ENCODE measurements at places on chromosomes 12 and 14. TPM values are rescaled to one million over a fixed set of nuclear protein-coding genes. Genes with fewer than 3 reads are reported as not detected.

The SCNN1A gene
- 0.11 TPM for total RNA-seq

The PGF gene
- 76.1 TPM for total RNA-seq

The KSR2 gene
- total RNA-seq = not detected

The GRIP1 gene
- total RNA-seq = 0.37 TPM

The TM7SF3 gene
- 144 TPM for total RNA-seq

The PNN gene
- total RNA-seq = 33.0 TPM

DNA sequence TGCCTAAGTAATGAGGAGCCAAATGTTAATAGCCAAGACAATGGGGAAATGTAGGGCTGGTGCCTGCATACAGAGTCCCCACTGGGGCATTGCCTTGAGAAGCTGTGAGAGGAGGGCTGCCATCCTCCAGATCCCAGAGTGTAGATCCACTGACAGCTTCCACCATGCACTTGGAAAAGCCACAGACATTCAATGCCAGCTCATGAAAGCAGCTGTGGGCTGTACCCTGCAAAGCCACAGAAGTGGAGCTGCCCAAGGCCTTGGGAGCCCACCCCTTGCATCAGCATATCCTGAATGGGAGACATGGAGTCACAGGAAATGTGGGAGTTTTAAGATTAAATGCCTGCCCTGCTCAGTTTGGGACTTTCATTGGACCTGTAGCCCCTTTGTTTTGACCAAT is 244.7 kb downstream of the BTG1 start:
- DNase-seq = peak; percentile 8

GRCh38 chr14:40847480-40847879 is 759.2 kb upstream of the LRFN5 start:
- DNase-seq = peak; percentile 38

DNA sequence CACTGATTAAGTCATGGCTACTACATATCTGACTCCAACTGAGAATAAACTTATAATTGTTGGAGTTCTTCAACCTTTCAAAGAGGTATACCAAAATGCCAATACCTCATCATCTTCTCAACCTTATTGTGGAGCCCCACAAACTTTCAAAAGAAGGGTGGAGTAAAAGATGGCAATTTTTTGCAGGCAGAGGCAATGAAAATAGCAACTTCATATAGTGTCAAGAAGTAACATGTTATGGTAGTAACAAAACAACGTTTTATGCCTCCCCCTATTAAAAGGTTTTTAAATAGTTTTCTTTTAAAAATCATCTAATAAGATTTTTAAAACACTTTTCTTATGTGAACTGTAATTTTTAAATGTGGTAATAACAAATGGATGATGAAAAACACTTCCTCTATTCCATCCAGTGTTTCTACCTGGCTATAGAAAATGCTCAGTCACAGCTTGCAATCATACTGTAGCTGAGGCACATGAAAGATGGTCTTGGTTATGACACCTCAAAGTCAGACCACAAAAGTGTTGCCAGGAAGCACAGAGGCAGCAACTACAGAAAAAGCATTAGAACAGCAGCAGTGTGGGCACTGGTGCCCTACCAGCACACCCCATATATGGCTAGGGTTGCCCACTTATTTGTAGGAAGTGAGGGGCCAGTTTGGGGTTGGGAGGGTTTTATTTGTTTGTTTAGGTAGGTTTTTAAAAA is 7.0 kb downstream of the PPP1R12A start:
- no peak for DNase-seq

- DNase-seq = peak; percentile 90
Observed at GRCh38 chr12:110546339-110546738, 36.8 kb downstream of the PPTC7 start.

- no peak for DNase-seq
Observed at GRCh38 chr12:66962290-66962689, 283.4 kb upstream of the GRIP1 start.

GRCh38 chr12:108390495-108391203 is 51.5 kb upstream of the CMKLR1 start:
- no peak for DNase-seq

DNA sequence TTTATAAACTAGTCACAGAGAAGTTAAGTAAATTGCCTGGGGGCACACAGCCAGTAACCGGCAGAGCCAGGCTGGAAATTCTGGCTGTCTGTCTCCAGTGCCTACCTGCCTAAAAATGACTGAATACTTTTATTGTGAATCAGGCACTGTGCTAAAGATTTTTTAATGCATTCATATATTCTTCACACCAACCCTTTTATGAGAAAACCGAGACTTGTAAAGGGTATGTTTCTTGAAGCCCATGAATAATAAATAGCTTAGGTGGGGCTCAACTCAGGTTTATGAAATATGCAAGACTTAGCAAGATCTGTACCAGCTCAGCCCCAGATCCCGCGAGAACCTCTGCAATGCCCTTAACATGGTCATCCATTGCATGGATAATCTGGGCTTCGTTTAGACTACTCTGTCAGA is 60.8 kb downstream of the TMCC3 start:
- no peak for DNase-seq

DNA sequence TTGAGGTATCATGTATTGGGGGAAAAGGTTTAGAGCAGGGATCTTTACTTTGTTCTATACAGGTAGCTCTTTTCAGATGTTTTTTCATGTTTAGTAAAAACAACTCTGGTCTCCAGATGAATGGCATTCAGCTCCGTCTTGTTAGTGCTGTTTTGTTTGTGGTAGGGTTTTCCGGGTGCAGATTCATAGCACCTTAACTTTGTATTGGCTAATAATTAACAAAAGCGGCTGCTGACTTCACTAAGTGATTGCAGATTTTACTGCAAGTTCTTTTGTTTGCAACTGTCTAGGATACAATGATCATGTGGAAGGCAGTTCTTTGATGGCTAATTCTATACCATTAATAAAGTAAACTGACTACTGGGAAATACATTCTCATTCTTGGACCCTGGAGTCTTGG is 32.2 kb upstream of the BHLHE41 start:
- DNase-seq = no peak

DNA sequence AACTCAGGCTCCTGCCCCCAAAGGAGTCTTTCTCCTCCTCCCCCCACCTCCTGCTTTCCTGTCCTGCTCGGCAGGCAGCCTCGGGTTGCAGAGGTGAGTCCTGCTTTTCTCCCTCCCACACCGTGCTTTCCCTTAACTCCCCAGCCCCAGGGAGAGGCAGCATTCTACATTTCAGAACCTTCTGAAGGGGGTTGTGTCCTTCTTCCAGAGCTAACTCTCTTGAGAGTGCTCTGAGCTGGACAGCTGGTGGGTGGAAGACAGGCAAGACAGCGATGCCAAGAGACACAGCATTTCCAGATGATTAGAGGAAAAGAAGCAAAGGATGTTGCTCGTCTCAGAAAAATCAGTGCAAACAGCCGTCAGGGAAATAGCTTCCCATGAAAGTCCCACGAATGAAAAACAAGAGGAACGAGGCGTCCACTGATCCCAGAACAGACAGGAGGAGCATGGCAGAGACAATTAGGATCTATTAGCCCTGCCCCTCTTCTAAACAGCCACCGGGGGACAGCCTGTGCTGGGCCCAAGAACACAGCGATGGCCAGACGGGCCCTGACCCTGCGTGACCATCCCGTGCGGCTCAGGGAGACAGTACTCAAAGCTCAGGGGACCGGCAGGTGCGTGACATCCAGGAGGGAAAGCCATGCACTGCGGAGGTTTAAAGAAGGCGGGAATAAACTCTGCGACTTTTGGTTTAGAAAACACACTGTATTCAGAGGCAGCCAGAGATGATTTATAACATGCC is 216.5 kb upstream of the RTL1 start:
- no peak for DNase-seq

DNA sequence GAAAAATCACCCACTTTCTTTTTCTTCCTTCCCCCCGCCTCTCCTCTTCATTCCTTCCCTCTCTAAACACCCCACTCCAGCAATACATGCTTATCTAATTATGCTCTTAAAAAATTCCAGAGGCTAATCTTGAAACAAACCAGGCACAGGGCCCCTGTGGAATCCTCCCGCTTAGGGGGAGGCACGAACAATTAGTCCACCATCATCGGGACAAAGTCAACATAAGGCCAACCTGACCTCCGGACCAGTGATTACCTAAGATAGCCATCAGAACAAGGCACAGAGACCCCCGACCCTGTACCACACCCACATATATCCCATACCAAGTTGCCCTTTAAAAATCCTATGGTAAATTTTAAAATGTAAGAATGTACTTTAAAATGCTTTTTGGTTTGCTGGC is 47.1 kb downstream of the KIF21A start:
- no peak for DNase-seq

DNA sequence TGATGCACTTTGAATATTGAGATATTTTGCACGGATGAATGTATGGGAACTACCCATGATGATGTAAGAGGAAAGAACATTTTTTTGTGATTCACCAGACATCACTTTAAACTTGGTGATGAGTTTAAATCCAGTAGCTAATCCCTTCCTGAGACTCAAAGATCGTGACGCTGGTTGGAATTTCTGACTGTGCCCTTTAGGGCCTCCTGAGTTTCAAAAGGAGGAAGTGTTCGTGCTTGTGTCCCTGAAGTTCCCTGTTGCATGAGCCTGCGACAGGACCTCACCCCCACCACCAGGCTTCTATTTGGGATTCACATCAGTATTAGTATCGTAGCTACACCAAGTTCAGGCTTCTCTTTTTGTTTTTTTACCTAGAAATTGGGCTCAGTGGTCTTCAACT is 18.6 kb upstream of the RIN3 start:
- DNase-seq = peak; percentile 37

- DNase-seq = peak; percentile 93
Observed at GRCh38 chr14:54676812-54677708, 110.1 kb downstream of the SAMD4A start.
